ENCODE measurements at places on chromosomes 3 and 15.
A peak's percentile ranks its signal among the peaks of the same experiment; 100 is the strongest.

DNA sequence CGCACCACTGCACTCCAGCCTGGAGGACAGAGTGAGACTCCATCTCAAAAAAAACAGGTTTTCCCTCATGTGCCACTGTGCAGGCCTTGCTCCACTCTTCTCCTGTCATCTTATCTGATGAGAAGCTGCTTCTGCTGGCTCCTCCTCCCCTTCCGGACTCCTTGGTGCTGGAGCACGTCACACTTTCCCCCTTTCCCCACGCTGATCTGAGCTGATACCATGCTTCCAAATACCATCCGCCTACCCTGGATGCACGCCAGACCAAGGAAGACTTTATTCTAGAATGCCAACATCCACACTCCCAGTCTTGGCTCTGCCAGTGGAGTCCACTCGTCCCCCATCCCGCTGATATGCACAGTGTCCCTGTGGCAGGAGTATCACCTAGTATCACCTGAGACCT, 31.3 kb downstream of the HOMER2 start:
- DNase-seq: no peak

DNA sequence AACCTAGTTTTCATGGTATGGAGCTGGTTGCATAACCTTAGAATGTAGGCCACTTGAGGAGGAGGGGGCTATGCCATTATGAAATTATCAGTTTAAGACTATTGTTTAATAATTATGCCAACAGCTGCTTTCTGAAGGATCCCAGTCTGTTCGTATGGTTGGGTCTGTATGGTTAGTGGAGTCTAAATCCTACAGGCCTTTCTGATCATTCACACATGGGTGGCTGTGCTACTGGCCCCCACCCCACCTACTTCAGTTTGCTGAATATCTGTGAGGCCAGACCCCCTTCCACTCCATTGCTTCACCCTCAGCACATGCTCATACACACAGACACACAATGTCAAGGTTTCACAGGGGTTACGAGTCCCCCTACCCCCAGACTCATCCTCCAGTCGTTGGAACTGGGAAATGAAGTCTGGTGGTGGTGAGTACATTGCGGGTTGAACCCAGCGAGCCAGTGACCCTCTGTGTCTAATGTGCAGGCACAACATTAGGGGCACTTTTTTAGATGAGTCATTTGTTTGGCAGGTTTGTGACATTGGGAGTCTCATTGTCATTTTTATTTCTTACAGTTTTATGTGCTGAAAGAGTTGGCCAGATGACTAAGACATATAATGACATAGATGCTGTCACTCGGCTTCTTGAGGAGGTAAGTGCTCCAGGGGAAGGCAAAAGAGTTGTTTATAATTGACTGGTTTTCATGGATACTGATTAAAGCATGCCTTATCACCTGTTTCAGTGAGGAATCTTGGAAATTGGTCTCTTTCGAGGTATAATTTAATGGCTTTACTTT, 85.3 kb downstream of the TRAK1 start:
- no peak for DNase-seq

- no peak for DNase-seq
Measured at GRCh38 chr15:82533801-82534200, 6.5 kb downstream of the RPS17 start.

DNA sequence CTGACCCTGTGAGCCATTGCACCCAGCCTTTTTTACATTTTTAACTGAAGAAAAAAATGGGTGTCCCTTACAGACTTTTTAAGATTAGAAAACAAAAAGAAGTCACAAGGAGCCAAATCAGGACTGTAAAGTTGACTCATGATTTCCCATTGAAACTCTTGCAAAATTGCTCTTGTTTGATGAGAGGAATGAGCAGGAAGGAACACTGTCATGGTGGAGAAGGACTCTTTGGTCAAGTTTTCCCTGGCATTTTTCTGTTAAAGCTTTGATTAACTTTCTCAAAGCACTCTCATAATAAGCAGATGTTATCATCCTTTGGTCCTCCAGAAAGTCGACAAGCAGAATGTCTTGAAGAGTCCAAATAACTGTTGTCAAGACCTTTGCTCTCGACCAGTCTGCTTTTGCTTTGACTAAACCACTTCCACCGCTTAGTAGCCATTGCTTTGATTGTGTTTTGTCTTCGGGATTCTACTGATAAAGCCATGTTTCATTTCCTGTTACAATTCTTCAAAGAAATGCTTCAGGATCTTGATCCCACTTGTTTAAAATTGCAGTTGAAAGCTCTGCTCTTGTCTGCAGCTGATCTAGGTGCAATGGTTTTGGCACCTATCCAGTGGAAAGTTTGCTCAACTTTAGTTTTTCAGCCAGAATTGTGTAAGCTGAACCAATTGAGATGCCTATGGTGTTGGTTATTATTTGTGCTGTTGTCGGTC, 369.4 kb downstream of the MAGI1 start:
- DNase-seq: peak; percentile 31

GRCh38 chr3:71063773-71064290, 519.7 kb downstream of the FOXP1 start:
- peak; percentile 60 for DNase-seq

- peak; percentile 32 for DNase-seq
Measured at GRCh38 chr3:107699682-107700081, 176.9 kb downstream of the BBX start.

DNA sequence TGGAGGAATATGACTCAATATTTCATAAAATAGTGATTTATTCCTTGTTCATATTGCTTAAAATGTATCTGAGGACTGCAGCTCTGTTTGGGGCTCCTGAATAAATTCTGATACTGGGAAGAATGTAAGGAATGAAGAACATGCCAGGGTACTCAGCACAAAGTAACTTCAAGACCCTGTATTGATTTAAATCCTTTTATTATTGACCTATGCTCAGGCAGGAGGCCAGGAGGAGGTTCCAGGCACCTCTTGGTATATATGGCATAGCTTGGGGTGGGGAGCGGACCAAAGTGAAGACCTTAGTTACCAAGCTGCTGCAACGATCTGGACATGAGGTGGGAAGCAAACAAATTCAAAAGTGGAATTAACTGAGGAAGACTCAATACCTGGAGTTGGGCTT, 142.8 kb upstream of the PEX5L start:
- no peak for DNase-seq

DNA sequence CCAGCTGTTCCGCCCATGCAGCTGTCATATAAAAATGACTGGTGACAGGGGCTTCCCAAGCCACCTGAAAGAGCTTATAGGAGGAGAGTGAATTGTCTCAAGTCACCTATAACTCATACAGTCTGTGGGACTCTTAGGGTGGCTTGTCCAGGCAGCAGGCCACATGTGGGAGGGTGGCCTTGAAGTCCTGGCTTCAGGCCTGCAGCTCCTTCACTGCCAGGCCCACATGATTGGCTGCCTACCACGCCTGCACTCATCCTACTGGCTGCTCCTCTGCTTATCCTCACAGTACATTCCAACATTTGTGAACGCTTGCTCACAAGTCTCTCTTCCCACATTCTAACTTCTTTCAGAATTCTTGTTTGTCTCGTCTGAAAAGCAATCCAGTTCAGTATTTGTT, 41.1 kb upstream of the TIPARP start:
- peak; percentile 93 for DNase-seq

All from EH (cell line).